ENCODE measurements at places on chromosomes 3 and 15. TPM values are rescaled to one million over a fixed set of nuclear protein-coding genes. Genes with fewer than 3 reads are reported as not detected.

DNA sequence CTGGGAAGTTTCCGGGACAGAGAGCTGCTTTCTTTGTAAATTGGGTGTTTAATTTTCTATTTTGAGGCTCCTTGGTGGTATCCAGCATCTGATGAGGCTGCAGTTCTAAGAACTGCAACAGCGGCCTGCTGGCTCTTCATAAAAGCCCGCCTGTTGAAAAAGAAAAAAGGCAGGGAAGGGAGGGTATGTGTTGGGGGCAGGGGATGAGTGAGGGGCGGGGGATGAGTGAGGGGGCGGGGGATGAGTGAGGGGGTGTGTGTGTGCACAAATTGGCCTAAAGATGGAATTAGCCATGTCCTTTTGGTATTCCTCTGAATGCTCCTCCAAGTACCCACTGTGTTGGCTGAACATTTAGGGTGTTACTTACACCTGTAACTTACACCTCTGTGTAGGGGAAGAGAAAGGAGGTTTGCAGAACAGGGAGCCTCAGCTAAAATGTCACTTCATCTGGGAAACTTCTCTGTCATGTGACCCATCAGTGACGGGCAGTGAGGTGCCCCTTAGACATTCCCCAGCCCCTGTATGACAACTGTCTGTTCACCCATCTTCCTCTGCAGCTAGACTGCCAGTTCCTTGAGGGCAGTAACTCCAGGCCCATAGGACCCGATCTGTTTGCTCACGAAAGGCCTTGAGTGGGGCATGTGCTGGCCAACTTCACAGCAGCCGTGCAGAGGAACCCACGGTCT, 57.6 kb downstream of the LRIG1 start:
- H3K36me3 ChIP-seq = 0 out of 2 replicates have a peak, but pooled peaks cover 3% of the 10 kb centered on the region
- peak overlapping the region; percentile 65 for H3K27ac ChIP-seq
- 0 out of 2 replicates have a peak overlapping the region, but pooled peaks have one; percentile 3 for H3K4me3 ChIP-seq
- no peaks in the 10 kb centered on the region for H3K27me3 ChIP-seq

GRCh38 chr15:25237291-25237978, 201.4 kb downstream of the UBE3A start:
- no peak overlapping the region for H3K27ac ChIP-seq
- H3K36me3 ChIP-seq = no peaks in the 10 kb centered on the region
- H3K4me1 ChIP-seq = no peaks in the 10 kb centered on the region

GRCh38 chr3:66431494-66431893, 69.3 kb downstream of the LRIG1 start:
- no peaks in the 10 kb centered on the region for H3K36me3 ChIP-seq
- H3K27ac ChIP-seq = no peak overlapping the region
- no peaks in the 10 kb centered on the region for H3K27me3 ChIP-seq
- H3K4me3 ChIP-seq = no peak overlapping the region

- H3K27ac ChIP-seq = no peak overlapping the region
- no peaks in the 10 kb centered on the region for H3K27me3 ChIP-seq
- H3K36me3 ChIP-seq = no peaks in the 10 kb centered on the region
- H3K4me3 ChIP-seq = no peak overlapping the region
Observed at GRCh38 chr3:119276680-119277079, 17.5 kb upstream of the ARHGAP31 start.

GRCh38 chr15:47987908-47988532, 132.8 kb upstream of the SLC24A5 start:
- H3K27ac ChIP-seq = no peak overlapping the region
- H3K36me3 ChIP-seq = no peaks in the 10 kb centered on the region
- H3K4me1 ChIP-seq = no peaks in the 10 kb centered on the region

GRCh38 chr3:88657459-88657858, 450.0 kb upstream of the EPHA3 start:
- no peaks in the 10 kb centered on the region for H3K4me1 ChIP-seq
- H3K27ac ChIP-seq = no peak overlapping the region
- no peaks in the 10 kb centered on the region for H3K36me3 ChIP-seq
- H3K4me3 ChIP-seq = no peak overlapping the region
- no peak for DNase-seq
- no peaks in the 10 kb centered on the region for H3K27me3 ChIP-seq

Gene SNTN
- not detected for total RNA-seq

DNA sequence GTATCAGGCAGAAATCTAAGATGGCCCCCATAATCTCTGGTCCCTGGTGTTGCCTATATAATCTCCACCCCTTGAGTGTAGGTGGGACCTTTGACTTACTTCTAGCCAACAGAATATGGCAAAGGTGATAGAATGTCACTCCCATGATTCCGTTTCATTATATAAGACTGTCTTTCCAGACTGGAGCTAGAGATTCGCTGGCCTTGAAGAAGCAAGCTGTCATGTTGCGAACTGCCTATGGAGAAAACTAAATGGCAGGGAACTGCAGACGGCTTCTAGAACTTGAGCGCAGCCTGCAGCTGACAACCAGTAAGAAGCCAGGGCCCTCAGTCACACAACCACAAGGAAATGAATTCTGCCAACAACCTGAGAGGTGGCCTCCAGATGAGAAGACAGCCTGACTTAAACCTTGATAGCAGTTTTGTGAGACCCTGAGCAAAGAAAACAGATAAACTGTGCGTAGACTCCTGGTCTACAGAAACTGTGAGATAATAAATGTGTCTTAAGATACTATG, 2.2 kb upstream of the KPNA1 start:
- no peaks in the 10 kb centered on the region for H3K27me3 ChIP-seq
- H3K4me1 ChIP-seq = no peaks in the 10 kb centered on the region
- no peak overlapping the region for H3K4me3 ChIP-seq
- no peak overlapping the region for H3K27ac ChIP-seq
- no peaks in the 10 kb centered on the region for H3K36me3 ChIP-seq
- DNase-seq = no peak

Gene SEMA3G
- 1.5 TPM for total RNA-seq

- no peak overlapping the region for H3K27ac ChIP-seq
- no peaks in the 10 kb centered on the region for H3K27me3 ChIP-seq
- no peak overlapping the region for H3K4me3 ChIP-seq
- no peaks in the 10 kb centered on the region for H3K4me1 ChIP-seq
- no peak for DNase-seq
- H3K36me3 ChIP-seq = no peaks in the 10 kb centered on the region
Observed at GRCh38 chr3:30048431-30048830, 558.0 kb upstream of the TGFBR2 start.

- no peak for DNase-seq
- H3K36me3 ChIP-seq = no peaks in the 10 kb centered on the region
- H3K4me3 ChIP-seq = no peak overlapping the region
Observed at GRCh38 chr3:160956785-160957184, 148.4 kb downstream of the B3GALNT1 start.

Gene TMC3
- total RNA-seq = not detected

GRCh38 chr3:179801263-179801662, 148.4 kb downstream of the USP13 start:
- no peaks in the 10 kb centered on the region for H3K4me1 ChIP-seq
- no peaks in the 10 kb centered on the region for H3K36me3 ChIP-seq
- no peaks in the 10 kb centered on the region for H3K27me3 ChIP-seq
- H3K27ac ChIP-seq = no peak overlapping the region
- no peak overlapping the region for H3K4me3 ChIP-seq
- DNase-seq = no peak

All from H1 (cell line).